ENCODE measurements at places on chromosomes 1 and 21. TPM values are rescaled to one million over a fixed set of nuclear protein-coding genes. Genes with fewer than 3 reads are reported as not detected.

DNA sequence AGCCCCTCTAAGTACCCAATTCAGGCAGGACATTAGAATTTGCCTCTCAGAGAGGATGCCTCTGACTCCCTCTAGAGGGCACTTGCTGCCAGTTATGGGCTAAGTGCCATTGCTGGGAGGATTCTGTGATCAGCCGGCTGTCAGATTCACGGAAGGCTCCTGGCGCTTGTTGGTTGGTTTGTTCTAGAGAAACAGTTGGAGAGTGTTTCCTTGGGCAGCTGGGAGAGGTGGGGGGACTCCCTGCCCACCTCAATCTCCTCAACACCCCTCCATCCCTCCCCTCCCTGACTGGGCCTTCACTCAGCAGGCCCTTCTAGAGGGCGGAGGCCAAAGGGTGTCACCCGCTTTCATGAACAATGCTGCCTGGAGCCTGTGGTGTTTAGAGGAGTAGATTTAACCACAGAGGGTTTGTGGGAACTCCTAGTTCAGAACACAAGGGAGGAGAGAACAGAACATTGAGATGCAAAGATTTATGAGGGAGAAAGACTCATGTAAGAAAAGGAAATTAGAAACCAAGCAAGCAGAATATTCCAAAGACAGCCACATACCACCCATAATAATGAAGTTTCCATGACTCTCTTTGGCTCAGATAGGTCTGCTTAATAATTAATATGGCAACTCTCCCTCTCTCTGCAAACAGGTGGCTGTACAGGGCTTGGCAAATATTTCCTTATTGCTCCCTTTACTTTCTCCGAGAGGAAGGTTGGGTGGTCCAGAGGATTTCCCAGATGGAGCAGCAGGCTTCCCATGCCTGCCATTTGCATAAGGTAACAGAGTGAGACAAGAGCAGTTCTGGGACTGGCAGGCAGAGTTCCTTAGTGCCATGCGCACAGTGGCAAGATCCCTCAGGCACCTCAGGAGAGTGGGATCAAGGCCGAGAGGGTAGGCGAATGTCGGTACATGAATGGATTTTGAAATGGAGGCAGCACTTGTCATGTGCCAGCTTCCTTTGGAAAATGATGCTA lies 30.0 kb upstream of the ACP6 start:
- H3K27me3 ChIP-seq: no peaks in the 10 kb centered on the region
- peak; percentile 60 for DNase-seq
- H3K36me3 ChIP-seq: no peaks in the 10 kb centered on the region

DNA sequence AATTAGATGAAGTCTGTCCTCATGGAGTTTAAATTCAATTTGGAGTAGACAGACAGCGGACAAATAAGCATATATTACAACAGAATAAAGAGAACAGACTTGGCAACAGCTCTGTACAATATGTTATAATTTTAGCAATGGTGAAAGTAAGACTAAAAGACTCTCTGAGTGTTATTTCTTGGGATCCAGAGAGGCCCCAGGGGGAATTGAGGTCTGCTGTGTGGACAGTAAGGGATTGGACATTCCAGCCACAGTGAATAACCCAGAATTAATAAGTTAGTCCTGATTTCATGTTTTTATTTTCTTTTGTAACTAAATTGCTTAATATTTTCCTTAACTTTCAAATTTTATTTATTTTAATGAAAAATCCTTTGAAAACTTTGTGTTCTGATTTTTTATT lies 101.7 kb downstream of the PATJ start:
- H3K27me3 ChIP-seq: no peaks in the 10 kb centered on the region
- H3K4me3 ChIP-seq: no peak overlapping the region
- no peaks in the 10 kb centered on the region for H3K36me3 ChIP-seq
- DNase-seq: peak; percentile 30
- H3K4me1 ChIP-seq: peaks cover 11% of the 10 kb centered on the region

DNA sequence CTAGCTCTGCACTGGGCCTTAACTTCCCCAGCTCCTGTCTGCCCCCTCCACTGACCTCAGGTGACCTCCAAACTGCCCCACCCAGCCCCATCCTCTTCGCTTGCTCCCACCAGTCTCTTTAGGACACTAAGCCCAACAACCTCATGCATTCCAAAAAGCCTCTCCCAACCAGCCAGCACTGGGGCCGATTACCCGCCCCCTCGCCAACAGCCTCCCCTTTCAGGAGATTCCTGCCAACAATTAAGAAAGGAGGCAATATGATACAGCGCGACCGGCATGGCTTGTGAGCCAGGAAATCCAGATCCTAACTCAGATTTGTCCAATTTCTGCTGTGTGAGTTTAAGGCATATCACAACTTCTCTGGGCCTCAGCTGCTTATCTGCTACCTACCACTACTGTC lies 14.7 kb downstream of the KANK4 start:
- H3K4me3 ChIP-seq: no peak overlapping the region
- H3K36me3 ChIP-seq: no peaks in the 10 kb centered on the region
- H3K27ac ChIP-seq: no peak overlapping the region
- H3K4me1 ChIP-seq: no peaks in the 10 kb centered on the region
- no peaks in the 10 kb centered on the region for H3K27me3 ChIP-seq

GJA4 gene
- total RNA-seq: 20.3 TPM

F13B gene
- not detected for total RNA-seq
